ENCODE measurements at places on chromosomes 2 and 18.
A peak's percentile ranks its signal among the peaks of the same experiment; 100 is the strongest.

- DNase-seq = no peak
Observed at GRCh38 chr2:235444101-235444597, 49.7 kb upstream of the AGAP1 start.

- no peak for DNase-seq
Observed at GRCh38 chr2:181836583-181836982, 54.9 kb upstream of the ITPRID2 start.

DNA sequence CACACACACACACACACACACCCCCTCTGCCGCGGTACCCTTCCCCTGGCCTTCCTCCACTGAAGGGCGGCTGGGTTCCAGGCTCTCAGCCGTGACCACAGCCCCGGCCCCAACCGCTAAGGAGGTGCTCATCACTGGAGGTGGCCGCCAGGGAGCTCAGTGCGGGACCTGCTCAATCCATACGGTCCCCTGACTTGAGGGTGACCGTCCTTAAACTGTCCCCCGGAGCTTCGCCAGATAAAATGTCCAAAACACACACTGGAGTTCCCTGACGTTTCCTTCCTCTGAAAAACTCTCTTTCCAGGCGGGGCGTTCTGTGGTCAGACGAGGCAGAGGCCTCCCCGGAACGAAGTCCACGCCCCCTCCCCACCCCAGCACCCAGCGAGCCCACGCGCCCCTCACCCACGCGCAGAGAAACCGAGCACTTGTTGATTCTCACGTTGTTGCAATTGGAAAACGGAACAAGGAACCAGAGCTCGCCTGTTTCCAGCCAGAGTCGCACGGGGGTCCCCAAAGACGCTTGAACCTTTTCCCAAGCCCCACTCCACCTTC is 1.4 kb downstream of the MBP start:
- DNase-seq = peak; percentile 60

- DNase-seq = no peak
Observed at GRCh38 chr18:72502671-72503431, 41.3 kb downstream of the CBLN2 start.

GRCh38 chr2:47288864-47289263 is 114.1 kb upstream of the MSH2 start:
- no peak for DNase-seq

- DNase-seq = no peak
Observed at GRCh38 chr2:200752835-200753234, 58.9 kb upstream of the BZW1 start.

- DNase-seq = peak; percentile 43
Observed at GRCh38 chr2:164992818-164993217, 37.5 kb upstream of the SLC38A11 start.

GRCh38 chr2:8779795-8780671 is 57.4 kb downstream of the KIDINS220 start:
- DNase-seq = no peak

- no peak for DNase-seq
Observed at GRCh38 chr2:41199334-41199733, 747.4 kb upstream of the SLC8A1 start.

DNA sequence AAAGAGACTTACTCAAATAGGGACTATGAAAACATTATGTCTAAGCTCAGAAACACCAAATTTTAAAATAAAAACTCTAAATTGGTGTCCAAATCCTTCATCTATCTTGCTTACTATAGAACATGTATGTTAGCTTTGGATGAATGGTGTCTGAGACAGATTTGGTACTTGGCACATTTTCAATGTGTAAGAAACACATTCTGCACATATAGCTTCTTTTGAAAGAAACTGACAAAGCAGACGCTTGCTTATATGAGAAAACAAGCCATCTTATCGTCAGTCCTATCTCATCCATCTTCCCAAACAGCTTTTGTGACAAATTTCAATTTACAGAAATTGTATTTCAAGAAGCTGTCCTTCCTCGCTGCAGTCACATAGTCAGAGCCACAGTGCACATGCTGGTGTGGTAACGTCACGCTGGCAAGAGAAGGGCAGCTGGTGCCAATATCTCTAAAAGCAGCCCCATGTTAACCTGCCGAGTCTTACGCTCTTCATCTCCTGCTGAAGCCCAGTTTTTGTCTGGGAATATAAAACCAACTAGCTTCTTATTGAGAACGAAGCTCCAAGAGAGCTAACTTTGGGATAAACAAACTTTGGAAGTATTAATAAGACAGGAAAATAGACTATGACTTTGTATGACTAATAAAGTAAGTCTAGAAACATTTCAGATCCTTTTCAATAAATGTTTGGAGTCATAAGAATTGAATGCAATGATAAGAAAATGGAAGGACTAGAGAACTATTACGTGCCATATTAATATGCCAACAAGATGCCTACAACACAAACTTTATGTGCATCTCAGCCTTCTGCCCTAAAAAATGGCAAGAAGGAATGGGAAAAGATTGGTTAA is 74.9 kb upstream of the TFCP2L1 start:
- DNase-seq = no peak

GRCh38 chr2:148994341-148994740 is 44.2 kb upstream of the LYPD6B start:
- no peak for DNase-seq

DNA sequence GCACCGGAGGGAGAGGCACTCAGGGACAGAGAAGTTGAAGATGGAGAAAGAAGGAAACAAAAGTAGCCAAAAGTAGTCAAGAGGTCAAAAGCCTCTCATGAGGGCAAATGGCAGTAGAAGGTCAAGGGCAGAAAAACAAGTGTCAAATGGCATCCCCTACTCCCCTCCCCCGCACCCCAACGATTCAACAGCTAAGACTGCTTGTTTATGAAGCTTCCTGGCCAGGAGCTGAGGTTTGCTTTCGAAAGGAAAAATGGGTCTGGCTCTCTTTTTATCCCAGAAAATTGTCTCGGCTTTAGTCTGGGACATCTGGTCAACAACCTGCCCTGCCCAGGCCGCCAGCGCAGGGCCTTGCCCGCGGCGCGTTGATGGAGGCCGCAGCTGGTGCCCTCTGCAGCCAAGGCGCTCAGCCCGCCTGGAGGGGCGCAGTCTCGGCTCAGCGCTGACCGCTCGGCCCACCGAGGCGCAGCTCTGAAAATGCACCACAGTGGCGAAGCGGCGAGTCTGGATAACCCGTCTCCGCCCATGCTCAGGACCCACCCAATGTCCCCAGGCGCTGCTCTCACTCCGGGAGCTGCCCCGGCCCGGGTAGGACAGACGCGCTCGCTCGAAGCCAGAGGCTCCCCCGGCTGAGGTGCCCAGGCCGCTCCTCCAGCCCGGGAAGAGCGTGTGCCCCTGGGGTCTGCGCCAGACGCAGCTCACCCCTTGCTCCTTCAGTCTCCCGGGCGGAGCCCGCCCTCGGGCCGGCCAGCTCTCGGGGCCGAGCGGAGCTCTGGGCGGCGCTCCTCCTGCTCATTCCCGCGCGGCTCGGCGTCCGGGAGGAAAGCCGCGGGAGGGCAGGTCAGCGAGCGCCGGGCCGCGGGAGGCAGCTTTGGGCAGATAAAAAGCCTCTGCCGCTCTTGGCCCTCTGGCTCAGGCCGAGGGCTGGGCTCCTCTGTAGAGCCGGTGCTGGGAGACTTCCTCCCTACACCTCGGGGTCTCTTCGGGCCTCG is 1.8 kb upstream of the TBR1 start:
- peak; percentile 16 for DNase-seq

DNA sequence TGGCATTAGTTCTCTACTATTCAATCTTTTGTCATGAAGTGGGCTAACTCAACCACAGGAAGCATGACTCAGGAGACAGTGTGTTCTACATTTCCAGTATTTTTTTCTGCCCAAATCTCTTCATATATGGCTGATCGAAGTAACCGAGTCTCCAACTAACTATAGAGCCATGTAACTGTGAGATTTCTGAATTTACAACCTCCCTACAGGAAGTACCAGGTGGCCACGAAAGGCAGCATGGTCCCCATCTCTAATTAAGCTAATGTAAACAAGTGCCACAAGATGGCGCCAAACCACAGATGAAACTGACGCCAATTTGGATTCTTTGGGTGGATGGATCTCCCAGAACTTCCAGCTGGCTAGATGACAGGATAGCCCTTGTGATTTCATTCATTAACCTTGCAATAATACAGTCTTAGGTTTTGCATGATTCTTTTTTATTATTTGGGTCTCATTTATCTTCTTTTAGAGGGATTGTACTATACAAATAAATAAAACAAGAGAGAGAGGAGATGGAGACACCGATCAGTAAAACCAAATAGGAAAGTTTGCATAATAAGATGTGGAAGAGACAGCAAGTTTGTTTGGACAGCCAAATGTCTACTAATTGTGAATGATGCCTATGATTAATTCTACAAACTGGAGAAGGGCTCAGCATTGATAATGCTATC is 18.3 kb upstream of the ARHGAP15 start:
- peak; percentile 54 for DNase-seq

DNA sequence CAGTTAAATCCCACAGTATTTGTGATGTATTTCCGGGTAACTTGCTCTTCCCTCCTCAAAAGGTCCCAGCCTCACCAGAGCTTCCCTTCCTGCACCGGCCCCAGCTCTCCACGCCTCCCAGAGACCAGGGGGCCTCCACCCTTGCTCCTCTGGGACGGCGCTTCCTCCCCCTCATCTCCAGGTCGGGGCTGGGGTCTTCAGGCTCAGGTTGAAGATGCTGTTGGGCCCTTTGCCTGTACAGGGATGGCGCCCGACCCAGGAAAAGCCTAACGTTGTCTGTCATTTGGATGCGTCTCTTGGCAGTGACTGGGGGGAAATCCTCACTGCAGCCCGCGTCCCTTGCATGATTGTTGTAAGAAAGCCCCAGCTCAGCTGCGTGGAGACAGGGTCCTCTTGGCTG is 126.7 kb downstream of the TPO start:
- DNase-seq = no peak

GRCh38 chr2:85623991-85624390 is 8.0 kb downstream of the USP39 start:
- no peak for DNase-seq

DNA sequence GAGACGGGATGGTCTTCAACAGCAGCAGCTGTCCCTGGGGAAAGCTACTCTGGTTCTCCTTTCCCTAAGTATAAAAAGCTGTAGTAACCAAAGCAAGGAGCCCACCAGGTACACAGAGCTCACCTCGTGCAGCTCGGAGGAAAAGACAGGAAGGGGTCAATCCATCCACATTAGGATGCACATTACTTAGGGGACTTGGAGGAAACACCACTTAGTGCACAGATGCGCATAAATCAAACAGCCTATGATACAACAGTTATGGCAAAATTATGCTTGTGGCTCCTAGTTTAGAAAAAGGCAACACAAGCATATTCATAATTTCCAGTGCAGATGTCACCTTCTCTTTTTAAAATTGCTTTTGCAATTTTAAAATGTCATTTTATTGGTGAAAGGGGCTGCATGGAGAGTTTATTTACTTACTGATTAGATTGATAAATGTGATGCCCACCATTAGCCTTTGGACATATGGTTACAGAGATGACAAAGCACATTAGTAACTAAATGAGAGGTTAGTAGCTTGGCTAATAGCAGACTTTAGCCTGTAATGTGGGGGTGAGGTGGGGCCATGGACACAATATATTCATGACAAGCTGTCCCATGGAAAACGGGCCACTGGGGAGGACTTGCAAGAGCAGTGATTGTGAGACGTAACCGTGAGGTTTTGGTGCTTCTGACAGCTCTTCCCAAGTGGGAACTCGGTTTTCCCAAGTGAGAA is 199.8 kb downstream of the MYT1L start:
- DNase-seq = no peak

DNA sequence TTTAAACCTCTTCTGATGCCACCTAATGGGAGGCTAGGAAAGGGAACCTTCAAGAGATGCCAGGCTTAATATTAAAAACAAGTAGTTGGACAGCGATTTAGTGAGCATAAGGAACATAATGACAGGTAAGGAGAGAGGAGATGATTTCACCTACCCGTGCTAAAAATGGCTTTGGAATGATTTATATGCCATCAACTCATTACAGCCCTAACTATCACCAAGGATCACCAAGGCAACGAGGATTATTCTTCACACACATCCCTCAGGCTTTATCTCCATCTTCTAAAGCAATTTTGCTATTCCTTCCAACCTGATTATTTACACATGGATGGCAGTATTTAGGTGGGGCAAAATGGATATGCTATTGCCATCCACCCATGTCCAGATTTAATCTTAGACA is 237.8 kb downstream of the DCC start:
- DNase-seq = no peak

DNA sequence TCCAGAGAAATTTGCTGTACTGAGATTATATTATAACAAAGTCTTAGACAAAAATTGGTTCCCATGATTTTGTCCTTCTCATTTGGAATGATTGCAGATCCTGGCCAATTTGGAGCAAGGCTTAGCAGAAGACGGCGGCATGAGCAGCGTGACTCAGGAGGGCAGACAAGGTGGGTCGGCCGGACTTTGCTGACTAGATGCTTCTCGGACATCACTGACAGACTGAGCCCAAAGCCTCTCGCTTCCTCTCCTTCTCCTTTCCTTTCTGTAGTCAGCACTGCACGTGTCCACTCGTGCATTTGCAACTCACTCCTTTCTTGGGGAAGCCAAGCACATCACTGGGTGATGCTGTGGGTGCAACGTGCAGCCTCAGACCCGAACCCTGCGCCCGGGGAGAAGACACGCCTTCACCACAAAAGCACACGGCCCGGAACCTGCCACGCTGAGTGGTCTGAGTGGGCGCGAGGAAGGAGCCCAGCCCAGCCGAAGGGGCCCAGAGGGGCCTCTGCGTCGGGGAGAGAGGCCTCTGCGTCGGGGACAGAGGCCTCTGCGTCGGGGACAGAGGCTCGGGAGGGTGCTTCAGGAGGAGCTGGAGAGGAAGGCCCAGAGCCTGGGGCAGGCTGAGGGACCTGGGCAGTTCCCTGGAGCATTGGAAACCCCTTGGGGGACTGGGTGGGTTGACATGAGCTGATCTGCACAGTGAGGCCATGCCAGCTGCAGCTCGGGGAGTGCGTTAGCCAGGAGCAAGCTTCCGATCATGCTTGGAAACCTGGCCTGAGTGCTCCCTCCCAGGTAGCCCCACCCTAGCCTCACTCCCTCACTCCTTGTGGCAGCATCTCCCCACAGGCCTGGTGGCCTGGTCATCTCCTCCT is 61.6 kb downstream of the ADI1 start:
- DNase-seq = no peak

DNA sequence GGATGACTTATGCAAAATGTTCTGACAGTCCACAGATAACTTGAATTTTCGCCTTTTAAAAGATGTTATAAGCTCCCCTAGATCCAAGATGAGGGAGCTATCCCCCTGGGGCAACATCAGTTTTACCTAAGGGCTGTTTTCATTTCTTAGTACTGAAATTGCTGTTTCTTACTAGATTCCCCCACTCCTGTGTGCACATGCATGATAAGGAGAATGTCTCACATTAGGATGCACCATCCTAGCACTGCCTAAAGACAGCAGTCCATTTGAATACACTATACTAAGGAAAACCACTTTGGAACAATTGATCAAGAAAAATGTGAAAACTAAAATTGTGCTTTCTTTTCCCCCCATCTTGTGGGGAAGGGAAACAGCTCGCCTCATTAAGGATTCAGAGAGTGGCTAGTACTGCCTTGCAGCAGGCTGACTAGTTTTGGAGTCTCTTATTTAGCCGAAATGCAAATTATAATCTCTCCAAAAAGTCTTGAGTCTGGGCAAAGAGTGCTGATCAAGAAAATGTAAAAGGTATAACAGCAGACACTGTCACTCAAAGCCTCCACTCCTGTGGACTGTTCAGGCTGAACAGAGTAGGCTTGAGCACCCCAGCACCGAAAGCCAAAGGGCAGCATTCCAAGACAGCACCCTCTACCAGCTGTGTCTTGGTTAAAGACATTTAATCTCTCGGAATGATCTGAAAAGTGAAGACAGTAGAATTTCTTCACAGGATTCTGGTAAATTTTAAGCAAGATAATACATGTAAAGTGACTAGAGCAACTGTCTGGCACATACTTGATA is 65.0 kb downstream of the ZNF385B start:
- DNase-seq = no peak

- no peak for DNase-seq
Observed at GRCh38 chr2:74406035-74406434, 15.4 kb downstream of the C2orf81 start.
